ENCODE measurements at places on chromosomes 16 and 17.

DNA sequence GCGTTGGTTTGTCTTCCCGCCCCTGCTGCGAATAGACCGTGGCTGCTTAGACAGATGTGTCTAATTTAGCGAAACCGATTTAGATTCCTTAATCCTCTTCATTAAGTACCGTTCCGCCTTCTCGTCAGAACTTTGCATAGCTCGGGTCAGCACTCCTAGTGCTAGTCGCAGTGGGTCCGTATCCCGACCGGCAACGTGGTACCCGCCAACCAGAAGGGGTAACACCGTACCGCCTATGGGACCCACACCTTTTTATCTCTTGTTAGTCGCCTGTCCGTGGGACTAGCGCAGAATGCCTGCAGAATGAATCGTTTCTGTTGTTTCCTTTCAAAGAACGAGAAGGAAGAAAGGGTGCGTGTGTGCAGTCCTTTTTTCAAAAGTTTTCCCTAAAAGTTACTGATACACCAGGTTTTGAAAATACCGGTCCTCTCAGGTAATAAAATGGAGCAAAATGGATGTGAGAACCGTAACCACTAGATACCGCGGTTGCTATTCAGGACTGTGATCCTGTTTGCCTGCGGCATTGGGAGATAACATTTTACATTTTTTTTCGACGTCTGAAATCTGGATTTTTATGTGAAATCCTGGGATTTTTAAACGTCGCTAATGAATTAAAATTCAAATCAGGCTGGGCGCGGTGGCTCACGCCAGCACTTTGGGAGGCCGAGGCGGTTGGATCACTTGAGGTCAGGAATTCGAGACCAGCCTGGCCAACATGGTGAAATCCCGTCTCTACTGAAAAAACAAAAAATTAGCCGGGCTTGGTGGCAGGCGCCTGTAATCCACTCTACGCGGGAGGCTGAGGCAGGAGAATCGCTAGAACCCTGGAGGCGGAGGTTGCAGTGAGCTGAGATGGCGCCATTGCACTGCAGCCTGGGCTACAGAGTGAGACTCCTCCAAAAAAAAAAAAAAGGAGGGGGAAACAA, 998 bp upstream of the SRSF1 start:
- no peak for DNase-seq

DNA sequence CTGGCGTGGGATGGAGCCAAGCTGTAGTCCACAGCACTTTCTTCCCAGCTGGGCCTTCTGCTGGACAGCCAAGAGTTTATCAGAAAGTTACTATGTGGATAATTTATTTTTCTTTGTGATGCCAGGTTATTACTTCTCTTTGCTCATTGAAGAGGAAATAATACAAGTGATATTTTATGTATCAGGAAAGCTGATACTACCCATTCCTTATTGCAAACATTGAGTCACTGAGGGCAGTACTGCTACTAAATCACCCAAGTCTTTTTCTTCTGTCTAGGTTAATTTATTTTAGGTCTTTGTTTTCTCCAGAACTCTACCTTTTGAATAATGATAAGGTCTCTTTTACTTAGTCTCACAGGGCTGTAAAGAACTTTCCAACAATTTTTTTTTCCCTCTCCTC, 8.3 kb downstream of the NUP93 start:
- DNase-seq: no peak

GRCh38 chr16:66097751-66098150, 268.7 kb upstream of the CDH5 start:
- no peak for DNase-seq

GRCh38 chr16:83744441-83744981, 63.3 kb upstream of the HSBP1 start:
- no peak for DNase-seq

DNA sequence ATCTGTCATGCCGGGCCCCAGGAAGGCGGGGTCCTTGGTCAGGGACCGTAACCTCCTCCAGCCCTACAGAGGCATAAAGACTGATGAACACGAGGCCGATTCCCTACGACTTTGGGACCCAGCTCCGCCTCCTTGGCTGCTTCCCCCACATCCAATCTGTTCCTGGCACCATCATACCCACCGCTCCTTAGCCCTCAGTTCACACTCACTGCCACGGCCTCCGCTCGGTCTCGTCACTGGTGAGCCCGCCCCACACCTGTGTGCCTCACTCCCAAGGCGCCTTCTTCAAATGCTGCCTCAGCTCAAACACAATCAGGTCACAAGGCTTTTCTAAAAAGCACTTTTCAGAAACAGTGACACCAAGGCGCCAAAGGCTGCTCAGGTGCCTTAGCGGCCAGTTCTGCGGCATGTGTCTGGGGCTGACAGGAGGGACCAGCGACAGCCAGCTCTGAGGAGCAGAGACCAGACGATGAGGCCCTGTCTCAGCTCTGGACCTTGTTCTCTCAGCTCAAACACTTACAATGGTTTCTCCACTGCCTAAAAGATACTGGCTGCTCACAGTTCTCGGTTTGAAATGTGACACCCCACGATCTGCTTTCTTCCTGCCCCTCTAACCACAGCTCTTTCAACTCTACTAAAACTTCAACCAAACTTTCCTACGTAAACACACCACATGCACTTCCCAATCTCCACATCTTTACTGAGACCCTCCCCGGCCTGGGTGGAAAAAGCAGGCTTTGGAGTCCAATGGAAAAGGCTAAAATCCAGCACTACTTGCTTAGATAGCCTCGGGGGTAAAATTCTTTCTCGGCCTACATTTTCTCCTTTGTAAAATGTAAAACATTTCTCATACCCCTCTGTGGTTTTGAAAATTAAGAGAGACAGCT, 33.2 kb downstream of the CYB5D2 start:
- DNase-seq: no peak

GRCh38 chr17:44965481-44966234, 2.4 kb downstream of the C1QL1 start:
- DNase-seq: no peak

GRCh38 chr17:78120971-78121800, 7.4 kb downstream of the TMC6 start:
- no peak for DNase-seq

All from activated naive CD8-positive, alpha-beta T cell treated with anti-CD3 and anti-CD28 coated beads, Interleukin-2, amount 50 U/mL, for 16 hours (primary cell).